ENCODE measurements at places on chromosomes 3 and 15.
A peak's percentile ranks its signal among the peaks of the same experiment; 100 is the strongest.

DNA sequence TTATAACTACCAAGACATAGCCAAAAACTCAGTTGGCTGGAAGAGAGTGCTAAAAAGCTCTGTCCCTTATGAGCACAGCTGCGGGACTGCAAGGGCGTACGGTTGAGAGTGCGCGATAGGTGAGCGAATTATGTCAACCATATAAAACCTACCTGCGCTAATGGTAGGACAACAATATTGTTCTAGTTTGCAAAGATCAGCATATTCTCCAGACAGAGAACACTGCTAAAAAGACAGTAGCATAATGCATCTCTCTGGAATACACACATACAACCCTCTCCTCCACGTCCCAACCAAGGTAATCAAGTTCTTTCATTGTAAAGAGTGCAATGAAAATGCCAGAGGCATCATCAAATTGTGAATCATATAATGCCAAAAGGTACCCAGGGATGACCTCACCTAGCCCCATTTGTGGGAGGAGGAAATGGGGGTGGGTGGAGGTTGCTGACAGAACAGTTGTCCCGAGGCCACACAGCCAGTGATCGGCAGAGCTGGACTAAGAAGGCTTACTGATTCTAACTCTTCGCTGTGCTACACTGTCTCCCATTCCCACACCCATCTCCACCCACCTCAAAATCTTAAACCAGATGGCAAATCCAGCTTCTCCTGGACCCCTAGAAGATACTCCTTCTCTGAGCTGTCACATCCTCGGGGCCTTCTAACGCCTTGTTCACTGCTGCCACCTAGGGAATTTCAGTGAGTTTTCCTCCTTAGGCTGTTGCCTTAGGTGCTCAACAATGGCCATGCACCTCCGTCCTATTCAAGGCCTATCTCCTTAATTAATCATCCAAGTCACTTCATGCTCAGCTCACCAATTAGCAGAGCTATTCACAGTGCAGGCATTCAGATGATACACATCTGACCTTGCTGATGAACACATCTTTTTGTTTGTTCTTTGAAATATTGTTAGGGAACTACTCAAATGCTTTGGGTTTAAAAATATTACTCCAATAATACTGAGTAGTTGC is 60.7 kb downstream of the RPL22L1 start:
- DNase-seq, result peak; percentile 74

DNA sequence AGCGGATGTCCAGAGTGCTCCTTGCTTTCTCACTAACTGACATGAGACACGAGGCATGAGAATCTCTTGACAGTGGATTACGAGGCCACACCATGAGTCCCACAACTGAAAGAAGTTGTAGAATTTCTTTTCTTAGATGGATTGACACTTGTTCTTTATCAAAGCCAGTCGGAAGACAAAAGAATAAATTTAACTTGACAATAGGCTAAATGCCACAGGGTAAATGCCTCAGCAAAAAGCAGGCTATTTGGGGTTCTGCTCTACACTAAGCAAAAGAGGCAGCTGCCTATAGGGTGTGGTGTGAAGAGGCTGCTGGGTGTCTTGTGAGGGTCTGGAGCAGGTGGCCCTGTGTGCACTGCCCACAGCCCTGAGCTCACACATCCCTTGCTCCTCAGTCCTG is 135.1 kb upstream of the SEMA6D start:
- no peak for DNase-seq

DNA sequence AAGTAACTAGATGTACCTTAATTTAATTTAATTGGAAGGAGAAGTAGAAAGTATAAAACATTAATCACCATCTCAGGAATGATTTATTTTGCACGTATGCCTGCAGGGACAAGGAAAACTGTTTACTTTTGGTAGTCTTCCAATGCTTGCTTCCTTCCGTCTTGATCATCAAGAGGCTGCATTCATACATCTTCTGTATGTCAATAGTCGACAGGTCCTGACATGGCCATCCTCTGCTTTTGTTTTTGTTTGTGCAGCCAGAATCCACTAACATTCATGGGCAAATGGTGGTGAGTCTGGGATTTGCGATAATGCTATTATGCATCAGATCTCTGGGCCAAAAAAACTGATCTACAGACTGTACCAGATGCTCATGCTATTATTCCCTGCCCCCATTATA is 56.6 kb upstream of the ZPLD1 start:
- no peak for DNase-seq

GRCh38 chr3:24096695-24097290 is 151.7 kb downstream of the NR1D2 start:
- no peak for DNase-seq

DNA sequence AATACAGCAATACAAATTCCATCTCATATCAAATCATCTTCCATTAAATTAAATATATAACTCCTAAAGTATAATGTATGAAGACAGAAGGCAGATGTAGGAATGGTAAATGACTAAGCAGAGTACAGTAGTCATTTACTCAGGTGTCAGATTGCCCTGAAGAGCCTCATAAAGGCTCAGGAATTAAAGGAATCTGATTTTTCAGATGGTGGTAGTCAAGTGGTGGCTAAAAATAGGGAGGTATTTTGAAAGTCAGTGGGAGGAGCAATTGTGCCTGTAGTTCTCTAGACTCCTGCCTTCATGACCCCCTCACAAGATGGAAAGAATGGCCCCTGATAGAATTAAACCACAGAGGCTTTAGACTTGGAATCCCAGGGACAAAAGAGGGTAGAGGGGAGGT is 142.7 kb upstream of the SYNPR start:
- DNase-seq, result no peak

DNA sequence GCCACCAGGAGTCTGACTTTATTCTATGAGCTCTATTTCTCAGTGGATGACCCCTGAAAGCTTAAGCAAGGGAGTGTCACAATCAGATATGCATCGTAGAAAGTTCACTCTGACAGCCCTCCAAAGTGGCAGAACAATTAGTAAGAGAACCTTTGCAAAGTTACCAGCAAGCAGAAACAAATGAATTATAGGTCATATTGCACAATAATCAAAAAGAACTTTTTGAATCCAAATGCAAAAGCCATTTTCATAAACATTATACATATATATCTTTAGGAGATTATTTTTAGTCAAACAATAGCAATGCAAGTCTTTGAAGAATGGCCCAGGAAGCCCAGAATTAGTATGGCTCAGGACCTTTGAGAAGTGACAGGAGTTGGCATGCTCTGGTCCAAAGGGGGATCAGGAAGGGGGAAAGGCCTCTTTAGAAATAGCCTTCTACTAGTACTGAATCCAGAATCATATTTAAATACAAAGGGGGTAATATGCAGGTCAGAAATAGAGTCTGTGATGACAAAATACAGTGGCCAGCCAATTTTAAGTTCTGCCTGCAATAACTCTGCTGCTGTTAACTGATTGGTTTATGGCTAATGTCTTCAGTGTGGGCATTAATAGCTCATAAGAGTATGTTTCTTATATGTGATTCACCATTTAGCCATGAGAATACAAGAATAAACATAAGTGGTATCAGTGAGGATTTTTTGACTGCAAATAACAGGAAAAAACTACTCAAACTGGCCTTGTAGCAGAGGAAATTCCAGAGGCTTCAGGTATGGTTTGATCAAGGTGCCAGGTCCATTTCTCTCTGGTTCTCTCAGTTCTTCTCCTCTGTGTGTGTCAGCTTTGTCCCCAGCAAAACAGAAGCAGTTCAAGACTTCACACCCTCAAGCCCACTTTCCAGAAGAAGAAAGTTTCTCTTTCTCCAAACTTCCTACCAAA is 17.0 kb upstream of the ITGB5 start:
- DNase-seq, result no peak

DNA sequence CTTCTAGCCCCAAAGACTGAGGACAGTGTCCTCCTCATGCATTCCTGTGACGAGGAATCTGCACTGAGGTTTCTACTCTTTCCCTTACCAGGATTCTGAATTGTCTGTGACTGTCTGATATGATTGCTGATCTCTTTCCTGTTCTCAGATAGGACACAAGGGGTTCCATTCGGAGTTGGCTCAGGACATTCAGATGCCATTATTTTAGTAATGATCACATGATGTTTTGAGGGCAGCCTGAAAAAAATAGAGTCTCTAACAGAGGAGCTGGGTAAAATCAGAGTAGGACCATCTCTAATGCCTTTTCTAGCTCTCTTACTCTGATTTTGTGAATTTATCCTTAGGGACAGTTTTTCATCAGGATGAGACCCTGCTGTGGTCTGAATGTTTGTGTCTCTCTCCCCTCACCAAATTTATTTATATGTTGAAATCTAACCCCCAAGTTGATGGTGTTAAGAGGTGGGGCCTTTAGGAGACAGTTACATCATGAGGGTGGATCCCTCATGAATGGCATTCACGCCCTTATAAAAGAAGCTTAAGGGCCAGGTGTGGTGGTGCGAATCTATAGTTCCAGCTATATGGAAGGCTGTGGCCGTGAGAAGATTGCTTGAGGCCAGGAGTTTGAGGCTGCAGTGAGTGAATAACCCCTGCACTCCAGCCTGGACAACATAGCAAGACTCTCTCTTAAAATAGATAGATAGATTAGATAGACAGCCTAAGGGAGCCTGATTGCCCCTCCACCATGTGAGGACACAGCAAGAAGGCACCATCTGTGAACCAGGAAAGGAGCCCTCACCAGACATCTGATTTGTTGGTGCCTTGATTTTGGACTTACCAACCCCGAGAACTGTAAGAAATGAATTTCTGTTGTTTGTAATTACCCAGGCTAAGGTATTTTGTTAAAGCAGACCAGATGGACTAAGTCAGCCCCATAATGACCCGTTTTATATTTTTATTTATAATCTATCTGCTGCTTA is 24.4 kb downstream of the FNDC3B start:
- no peak for DNase-seq

DNA sequence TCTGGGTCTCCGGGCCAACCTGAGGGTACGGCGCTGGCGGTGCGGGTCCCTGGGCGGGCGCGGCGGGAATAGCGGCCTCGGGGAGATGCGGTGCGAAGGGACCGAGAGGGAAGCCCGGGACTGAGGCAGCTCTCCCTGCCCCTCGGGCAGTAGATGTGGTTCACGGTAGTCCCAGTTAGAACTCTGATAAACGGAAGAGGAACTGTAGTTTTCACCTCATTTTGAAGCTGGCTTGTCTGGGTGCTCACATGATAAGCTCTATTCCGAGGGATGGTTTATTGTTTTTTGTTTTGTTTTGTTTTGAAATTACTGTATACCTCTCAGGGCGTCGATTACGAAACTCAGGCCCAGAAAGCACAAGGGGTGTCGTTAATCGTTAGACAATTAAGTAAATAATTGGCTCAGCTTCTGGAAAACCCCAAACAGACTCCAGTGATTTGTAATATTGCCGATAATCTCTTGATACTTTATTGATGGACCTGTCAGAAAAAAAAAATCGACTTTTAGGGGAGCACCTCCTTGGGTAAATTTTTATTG is 413 bp downstream of the NUSAP1 start:
- DNase-seq, result peak; percentile 40

DNA sequence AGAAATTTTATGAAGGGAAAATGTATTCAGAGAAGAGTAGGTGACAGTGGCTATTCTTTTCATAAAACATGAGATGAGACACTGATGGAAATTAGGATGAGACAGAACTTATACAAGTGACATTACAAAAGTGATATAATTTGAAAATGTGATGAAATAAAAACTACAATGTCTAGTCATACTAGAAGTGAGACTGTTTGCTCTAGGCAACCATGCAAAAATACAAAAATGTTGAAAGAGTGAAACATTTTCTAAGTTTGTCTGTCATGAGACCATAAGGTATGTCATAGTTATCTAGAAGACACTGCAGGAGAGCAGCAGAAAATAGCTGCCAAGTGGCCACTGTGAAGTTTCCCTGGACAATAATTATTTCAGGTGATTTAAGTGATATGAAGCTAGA is 459.5 kb downstream of the DIPK2A start:
- DNase-seq, result no peak

DNA sequence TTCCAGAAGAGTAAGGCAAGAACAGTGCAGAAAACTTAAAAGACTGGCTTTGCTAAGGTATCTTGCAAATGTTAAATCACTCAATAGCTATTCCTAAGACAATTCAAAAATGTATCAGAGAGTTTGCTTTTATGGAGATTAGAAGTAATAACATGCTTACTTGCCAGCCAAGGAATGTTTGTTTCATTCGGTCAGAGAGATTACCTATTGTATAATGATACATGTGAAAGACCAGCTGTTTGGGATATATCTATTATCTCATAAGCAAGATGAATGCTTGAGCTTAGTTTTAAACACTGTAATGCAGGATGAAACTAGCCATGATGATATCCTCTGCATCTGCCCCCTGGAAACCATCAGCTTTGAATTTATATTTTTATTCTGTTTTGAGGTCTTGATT is 70.7 kb downstream of the MAP2K5 start:
- no peak for DNase-seq

- peak; percentile 65 for DNase-seq
These were observed 26.3 kb upstream of the NR2C2 start for GRCh38 chr3:14921034-14921616.

DNA sequence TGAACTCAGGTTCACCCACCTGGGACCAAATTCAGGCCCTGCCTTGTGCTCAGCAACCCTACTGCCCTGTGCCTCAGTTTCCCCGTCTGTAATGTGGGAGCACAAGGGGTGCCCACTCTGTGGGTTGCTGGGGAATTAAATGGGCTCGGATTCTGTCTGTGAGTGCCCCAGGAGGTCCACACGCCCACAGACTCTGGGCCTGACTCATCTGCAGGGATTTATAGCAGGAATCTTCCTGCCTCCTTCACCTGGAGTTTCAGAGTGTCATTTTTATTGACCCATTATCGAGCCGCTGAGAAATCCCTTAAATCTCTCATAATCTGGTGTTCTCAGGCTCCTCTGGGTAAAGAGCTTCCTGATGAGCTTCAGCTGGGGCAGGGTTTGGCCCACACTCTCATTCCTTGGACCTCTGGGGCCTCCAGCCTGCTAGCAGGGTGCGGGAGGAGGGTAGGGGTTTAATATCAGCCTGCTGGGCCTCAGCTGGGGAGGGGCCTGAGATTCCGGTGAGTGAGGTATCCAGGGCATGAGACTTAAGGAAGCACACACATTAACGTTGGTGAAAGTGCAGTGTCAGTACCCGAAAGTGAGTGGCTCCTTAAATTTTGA is 16.4 kb downstream of the C3orf18 start:
- DNase-seq, result no peak

- DNase-seq, result no peak
These were observed 458.3 kb upstream of the ARL6 start for GRCh38 chr3:97306226-97306625.

Data from DMS79 treated with DMSO at 0.1 percent for 48 hours (cell line).